ENCODE measurements at places on chromosomes 16 and 17.

GRCh38 chr16:30374538-30374937, at the start of gene MYL11:
Gene MYL11 (plus strand): TSS chr16:30374802. CDS start chr16:30374858, 56 bp downstream.
- DNase-seq, result no peak

- no peak for DNase-seq
These were observed 2.3 kb upstream of the CLUH start for GRCh38 chr17:2713881-2714280.

DNA sequence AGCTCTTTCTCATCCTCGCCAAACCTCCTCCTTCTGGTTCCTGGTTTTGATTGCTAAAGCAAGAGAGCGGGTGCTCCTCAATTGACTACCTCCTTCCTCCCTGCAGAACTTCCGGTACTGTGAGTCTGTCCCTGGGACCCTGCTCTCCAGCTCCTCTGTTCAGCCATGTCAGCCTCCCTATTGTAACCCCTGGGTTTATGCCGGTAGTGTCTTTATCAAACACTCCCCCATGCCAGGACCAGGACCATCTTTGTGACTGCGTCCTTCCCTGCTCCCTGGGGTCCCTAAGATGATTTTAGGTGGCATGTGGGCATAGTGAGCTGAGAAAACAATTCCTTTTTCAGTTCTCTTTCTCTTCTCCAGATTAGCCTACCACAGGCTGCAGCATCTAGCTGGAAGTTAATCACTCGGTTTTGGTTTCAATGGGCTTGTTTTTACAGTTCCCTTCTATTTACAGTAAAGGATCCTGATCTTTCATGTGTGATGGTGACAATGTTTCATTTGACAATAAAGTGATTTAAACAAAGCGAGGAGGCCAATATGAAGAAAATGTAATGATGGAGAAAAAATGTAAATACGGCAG, 27.7 kb upstream of the IL21R start:
- DNase-seq, result no peak

- DNase-seq, result no peak
These were observed 150.8 kb downstream of the C16orf78 start for GRCh38 chr16:49524216-49524946.

DNA sequence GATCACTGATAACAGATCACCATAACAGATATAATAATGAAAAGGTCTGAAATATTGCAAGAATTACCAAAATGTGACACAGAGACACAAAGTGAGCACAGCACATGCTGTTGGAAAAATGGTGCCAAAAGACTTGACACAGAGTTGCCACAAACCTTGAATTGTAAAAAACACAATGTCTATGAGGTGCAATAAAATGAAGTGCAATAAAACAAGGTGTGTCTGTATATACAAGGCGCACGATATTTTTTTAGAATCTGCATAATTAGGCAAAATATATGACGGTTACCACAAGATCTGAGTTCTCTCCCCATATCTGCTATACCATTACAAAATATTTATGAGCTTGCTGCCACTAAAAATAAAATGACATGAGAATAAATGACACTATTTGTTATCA, 171.9 kb upstream of the AXIN2 start:
- DNase-seq, result no peak

DNA sequence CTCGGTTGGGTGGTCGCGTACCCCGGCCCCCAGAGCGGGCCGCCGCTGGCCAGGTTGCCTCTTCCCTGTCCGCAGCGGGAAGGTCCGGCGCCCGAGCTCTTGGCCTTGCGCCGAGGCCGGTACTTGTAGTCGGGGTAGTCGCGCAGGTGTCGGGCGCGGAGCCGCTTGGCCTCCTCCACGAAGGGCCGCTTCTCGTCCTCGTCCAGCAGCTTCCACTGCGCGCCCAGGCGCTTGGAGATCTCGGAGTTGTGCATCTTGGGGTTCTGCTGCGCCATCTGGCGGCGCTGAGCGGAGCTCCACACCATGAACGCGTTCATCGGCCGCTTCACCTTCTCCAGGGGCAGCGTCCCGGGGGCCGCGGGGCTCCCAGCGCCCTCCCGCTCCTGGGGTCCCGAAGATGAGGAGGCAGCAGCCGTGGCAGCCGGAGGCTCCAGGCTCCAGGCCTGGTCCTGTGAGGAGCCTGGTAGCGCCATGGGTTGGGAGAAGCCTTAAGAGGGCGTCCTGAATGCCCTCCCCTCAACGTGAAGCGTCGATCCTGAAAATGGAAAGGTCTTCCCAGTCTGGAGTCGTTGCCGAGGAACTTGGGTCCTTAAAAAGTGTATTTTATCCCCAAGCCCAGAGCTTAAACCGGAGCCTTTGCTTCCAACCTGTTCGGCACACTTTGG, 558 bp downstream of the SOX15 start:
- peak; percentile 93 for DNase-seq

All from adipocyte (in vitro differentiated cells).